Activated T-cell treated with anti-CD3 and anti-CD28 coated beads for 24 hours (primary cell): ENCODE measurements at places on chromosomes 5 and 9.

GRCh38 chr9:86821006-86821845 is 126.1 kb downstream of the GAS1 start:
- no peak for DNase-seq

DNA sequence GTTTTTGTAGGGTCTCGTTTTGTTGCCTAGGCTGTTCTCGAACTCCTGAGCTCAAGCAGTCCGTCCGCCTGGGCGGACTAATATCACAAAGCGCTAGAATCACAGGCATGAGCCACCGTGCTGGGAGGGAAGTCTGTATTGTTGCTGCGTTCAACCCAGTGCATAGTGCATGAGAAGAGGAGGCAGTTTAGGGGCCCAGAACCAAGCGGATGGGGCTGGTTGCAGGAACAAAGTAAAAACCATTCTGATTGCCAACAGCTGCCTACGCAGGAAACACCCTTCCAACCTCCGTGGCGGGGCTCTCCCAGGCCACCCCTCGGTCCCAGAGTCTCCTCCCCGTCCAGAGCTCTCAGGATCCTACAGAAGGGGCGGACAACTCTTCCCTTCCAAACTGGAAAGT is 87.1 kb downstream of the ANXA2R start:
- DNase-seq = no peak

- no peak for DNase-seq
Measured at GRCh38 chr5:1322955-1323802, 21.7 kb downstream of the CLPTM1L start.

DNA sequence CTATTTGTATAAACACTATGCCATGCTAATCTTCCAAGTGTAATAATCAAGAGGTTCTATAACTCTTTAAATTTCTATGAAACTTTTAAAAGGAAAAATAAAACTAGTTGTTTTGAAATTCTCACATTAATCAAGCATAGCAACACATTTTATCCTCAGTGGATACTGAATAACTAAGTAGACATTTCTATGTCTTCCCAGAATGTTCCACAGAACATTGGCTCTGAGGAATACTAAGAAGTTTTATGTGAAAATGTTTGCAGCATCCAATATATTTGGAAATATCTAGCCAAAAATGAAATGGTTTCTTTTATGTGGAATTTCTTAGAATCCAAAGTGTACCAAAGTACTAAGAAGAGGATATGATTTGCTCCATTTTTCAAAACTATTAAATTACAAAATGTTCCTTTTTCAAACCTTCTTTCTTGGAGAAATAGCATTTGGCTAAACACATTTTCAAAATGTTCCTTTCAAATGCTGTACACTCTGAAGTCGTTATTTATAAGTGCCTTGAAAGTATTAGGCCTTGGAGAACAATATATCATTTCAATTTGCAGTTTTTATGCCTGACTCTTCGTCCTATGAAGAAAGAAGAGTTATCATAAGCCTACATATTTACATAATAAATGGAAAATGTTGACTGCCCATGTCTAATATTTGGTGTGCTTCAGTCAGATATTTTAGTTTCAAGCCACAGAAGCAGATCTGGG is 175.6 kb upstream of the COX7C start:
- no peak for DNase-seq

GRCh38 chr9:11088821-11089374 is 476.1 kb upstream of the PTPRD start:
- no peak for DNase-seq

DNA sequence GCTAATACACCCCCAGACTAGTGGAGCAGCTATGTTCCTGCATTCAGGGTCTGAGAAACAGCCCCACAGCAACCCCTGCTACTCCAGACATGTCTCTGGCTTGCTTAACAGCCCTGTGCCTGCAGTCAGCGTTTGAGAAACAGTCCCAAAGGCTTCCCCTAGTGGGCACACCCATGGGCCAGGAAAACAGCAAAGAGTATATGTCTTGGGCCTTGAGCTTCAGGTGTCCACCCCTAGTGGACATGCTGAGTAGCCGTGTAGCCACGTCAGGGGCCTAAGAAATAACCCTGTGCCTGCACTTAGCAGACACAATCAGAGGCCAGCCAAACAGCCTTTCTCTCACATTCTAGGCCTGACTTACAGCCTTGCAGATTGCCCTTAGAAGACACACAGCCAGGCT is 698.6 kb downstream of the PTPRD start:
- no peak for DNase-seq

DNA sequence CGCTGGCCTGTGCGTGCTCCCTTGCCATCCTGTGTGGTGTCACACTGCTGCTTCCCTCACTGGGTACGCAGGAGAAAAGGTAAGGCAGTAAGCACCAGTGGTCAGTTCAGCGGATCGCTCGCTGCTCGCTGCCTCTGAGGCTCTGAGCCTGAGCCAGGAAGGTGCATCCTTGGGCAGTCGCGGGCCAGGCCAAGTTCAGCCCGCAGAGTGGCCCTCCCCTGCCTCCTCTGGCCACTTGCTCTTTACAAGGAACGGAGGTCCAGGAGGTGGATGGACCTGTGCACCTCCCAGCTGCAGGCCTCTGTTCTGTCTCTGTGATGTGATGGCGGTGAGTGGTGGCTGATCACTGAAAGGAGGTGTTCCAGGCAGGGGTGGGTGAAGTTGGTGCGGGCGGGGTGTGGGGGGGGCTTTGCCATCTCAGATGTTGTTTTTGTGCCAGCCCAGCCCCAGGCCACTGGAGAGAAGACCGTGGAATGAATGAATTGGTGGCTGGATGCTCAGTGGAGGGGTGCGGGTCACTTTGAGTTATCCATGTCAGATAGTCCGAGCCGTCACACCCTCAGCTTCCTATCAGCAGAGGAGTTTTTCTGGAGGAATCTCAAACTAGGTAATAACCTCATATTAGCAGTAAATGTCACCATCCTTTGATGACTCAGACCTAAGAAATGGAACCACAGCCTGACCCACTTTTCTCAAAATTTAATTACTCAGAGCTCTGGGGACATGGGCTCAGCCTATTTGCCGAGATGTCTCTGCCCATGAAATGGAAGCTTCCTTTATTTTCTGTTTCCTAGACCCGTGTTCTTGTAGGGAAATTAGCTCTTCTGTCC is 7.3 kb downstream of the COL5A1 start:
- no peak for DNase-seq

DNA sequence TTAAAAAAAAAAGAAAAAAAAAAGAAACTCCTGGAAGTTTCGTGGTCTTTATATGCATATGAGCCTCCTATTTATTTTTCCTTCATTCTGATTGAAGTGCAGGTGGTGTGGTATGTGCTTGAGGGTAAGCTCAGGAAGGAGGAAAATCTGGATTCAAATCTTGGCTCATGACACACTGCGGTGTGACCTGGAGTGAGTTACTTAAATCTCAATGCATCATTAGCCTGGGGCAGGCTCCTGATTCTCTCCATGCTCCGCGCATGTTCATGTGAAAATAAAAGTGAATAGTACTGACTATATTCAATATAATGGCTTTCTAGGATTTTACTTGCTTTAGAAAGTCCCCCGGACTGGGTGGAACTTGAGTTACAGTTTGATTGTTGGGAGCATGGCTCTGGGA is 35.6 kb downstream of the PTTG1 start:
- no peak for DNase-seq

DNA sequence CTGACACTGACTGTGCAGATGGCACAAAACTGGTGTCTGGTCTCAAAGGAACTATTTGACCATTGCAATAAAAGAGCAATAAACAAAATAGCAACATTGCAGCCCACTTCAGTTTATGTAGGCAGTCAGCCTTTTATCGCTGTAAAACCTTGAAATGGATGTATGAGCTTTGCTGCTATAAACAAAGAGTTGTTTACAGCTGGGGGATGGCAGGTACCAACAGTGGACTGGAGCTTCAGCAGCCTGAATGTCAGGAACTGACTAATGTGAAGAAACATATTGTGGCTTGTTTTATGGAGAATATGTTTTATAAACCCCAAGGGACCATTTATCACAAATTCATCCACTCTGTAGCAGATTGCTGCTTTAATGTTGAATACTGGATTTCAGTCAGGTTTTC is 78.0 kb downstream of the PTPRD start:
- DNase-seq = no peak

GRCh38 chr5:1228120-1228519 is 2.9 kb downstream of the SLC6A18 start:
- no peak for DNase-seq

- no peak for DNase-seq
Measured at GRCh38 chr9:135923508-135923907, 16.2 kb upstream of the CAMSAP1 start.

- no peak for DNase-seq
Measured at GRCh38 chr9:12773562-12773961, 1.3 kb upstream of the LURAP1L start.

DNA sequence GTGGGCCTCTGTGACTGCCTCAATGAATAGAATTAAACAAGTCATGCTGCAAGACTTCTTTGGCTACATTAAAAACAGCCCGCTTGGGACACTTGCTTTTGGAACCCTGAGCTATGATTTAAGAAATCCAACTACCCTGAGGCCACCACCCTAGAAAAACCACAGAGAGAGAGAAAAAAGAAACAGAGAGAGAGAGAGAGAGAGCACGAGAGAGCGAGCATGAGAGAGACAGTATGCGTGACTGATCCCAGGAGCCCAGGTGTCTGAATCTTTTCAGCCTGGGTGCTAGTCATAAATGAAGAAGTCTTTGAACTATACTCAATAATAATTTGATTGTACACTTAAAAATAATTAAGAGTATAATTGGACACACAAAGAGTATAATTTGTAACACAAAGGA is 123.1 kb upstream of the FREM1 start:
- DNase-seq = no peak

DNA sequence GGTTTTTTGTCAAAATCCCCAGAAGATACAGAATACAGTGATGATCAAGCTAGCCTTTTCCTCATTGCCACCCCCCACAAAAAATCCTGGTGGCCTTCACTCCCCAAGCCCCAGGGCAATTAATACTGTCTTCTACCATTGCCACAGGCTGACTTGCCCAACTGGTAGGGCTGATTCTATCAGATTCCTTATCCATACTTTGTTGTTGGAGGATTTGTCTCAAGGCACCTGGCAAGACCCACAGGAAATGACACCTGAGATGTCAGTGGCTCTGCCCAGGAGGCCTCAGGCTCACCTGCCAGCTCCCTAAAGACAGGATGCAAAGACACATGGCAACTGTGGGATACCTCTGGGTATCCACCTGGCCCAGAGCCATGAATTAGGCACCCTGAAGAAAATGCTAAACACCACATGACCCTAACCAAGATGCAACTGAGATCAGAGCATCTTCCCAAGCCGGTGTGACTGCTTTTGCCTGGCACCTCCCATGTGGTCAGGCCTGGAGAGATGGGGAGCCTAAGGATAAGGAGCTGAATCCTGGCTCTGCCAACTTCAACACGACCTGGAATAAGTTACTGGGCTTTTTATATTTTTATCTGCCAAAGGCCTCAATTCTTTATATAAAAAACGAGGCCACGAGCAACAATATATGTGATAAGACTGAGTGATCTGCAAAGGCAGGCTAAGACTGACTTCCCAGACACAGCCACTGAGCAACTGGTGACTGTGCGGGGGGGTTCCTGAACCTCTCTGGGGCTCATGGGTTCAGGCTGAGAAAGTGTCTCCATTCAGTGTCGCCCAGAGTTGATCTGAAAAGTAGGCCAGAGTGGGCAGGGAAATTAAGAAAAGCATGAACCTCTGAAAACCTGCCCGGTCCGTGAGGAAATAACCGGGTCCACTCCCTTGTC is 944 bp downstream of the ATOX1 start:
- peak; percentile 25 for DNase-seq

- no peak for DNase-seq
Measured at GRCh38 chr9:136412962-136413361, 2.5 kb downstream of the PMPCA start.

DNA sequence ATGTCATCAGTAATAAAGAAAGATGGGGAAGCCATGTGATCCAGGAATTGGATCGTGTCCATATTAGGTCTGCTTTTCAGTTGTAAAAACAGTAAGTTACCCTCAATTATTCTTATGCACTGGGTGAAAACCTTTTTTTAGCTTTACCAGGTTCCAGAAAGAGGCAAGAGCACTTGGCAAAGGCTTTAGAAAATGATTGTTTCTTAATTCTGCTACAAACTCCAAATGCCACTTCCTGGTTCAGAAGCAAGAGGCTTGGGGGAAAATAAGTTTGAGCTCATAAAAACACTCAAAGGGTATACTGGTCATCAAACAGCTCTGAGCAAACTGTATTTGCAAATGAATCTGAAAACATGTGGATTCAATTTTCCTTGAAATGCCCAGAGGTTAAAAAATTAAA is 615.6 kb downstream of the EBF1 start:
- no peak for DNase-seq

- DNase-seq = no peak
Measured at GRCh38 chr9:33475357-33475756, 1.6 kb upstream of the NOL6 start.

DNA sequence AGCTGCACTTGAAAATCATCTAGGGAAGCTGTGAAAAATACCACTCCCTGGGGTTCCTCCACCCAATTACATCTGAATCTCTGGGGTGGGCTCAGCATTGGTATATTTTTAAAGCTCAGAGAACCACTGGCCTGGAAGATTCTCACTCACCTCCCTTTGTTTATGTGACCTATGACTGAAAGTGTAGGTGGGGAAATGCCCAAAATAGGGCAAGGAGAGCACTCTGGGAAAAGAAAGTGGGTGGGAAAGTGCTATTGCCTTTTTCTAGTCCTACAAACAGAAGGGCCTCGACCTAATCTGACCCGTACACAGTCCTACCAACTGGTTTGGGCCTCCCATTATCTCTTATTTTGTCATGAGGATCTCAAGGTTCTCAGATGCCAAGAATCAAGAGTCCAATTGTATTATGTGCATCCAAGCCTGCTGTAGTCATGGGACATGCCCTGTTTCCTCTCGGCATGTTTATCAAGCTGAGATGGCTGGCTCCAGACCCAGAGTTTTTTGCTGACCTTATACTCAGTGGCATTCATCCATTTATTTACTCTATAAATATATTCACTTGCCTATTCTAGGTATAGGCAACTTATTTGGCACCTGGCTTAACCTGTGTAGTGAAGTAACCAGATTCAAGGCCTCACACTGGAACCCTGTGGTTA is 483.7 kb downstream of the ENC1 start:
- DNase-seq = no peak

GRCh38 chr9:111783857-111784256 is 10.9 kb downstream of the SHOC1 start:
- DNase-seq = no peak

- DNase-seq = no peak
Measured at GRCh38 chr5:56314529-56314928, 81.4 kb upstream of the ANKRD55 start.
